ENCODE measurements at places on chromosomes 6 and 20.

DNA sequence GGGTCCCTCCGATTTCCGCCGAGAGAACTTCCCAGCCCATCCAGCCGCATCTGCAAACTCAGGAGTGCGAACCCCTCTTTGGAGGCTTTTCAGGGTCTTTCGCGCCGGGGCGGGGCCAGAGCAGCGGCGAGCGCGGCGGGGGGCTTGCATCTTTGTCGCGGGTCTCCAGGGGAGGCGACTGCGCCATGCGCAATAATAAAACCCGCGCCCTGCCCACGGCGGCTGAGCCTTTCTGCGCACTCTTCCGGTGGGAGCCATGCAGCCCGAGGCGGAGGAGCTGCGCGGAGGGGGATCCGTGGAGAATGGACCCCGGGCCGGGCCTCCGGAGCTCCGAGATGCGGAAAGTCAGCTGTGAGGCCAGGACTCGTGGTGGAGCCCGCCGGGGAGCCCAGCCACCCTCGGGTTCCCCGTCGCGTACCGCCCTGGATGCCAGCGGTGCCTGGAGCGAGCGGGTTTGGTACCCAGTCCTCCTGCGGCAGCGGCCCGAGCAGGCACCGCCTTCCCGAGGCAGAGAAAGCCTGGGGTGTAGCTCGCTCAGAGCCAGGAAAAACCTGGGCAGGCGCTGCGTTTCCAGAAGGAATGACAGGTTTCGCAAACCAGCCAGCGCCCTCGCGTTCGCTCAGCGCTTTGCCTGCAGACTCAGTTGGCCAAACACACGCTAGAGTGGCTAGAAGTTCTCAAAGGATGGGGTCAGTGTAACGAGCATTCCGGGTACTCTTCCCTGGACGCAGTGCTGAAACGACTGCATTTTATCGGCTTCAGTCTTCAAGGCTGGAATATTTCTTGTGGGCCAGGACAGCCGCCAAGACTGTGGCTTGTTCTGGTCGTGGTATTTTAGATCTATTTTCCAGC lies 1.2 kb downstream of the AKAP12 start:
- DNase-seq, result no peak

DNA sequence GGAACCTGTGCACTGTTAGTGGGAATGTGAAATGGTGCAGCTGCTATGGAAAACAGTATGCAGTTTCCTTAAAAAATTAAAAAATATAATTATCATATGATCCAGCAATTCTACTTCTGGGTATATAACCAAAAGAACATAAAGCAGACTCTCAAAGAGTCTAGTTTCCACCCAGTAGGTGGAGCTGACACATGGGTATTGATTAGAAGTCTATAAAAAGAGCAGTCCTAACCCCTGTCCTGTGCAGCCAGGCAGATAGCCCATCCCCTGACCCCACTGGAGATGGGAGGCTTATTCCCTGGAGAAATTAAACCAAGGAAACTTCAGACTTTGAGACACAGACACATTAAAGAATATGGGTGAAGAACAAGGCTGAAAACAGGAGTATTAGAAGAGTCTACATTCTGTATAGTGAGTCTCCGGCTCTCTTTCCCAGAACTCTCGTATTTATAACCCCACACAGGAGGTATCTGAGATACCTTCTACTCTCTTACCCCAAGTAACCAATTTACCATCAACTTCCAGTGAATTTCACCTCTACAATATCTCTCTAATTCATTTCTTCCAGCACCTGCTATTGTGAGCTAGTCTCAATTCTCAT lies 92.3 kb downstream of the SEL1L2 start:
- DNase-seq, result no peak

DNA sequence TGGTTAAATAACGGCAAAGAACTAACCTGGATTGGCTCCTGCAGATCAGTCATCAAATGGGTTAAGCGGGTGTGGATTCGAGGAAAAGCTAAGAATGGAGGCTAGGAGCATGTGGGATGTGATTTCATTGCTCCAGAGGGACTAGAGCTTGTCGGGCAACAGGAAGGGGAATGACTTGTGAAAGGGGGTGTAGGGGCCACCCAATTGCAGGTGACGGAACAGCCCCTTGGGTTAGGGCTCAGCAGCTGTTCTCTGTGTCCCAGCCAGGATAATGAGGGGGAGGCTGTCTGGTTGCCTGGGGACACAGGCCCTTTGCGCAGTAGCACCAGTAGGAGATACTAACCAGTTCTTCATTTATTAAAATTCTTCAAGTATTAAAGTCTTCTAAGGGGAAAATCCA lies 25.0 kb upstream of the MRPS18A start:
- no peak for DNase-seq

DNA sequence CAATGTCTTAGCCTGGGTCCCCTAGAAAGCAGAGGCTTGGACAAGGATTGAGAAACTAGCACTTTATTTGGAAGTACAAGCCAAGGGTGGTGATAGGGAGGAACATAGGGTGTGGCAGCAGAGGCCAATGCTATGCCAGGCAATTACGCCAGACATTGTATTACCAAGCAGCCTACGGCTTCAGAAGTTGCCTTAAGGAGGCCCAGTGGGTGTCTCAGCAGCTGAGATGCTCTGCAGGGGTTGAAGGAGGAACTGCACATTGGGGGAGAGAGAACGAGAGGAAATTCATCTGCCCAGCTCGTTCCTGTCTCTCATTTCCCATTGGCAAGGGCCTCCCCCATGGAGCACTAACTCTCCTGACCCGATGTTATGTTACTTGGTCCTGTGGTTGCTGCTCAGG lies 859 bp downstream of the C20orf202 start:
- DNase-seq, result no peak

DNA sequence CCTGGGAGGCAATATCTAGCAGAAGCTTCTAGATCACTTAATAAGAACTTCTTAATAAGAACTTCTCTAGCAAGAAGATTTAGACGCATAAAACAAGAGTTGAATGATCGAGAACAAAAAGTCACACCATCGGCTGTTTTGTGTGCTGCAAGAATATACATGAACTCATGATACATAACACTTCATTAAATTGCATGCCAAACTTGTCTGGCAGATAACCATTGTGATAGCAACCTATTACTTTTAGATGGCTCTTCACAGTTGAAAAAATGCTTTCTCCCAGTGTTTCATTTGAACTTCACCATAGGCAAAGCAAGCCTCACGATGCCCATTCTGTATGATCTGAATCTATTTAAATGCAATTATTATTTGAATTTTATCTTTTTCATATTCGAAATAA lies 249.9 kb downstream of the CBLN4 start:
- no peak for DNase-seq

DNA sequence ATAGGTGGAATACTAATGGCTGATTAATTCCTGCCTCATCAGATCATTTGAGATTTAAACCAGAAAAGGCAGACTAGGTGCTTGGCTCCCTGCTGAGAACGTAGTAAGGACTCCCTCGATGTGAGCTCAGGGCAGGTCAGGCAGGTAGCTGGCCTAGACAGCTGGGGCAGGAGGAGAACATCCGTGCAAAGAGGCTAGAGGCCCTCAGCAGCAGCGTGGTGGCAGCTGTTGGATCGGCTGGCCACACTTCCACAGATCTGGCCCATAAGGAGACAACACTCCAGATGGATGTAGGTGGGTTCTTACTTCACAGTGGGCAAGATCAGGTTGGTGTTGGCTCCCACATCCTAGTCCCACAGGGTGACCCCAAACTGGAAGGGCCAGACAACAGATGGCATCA lies 38.5 kb downstream of the EYA2 start:
- no peak for DNase-seq

DNA sequence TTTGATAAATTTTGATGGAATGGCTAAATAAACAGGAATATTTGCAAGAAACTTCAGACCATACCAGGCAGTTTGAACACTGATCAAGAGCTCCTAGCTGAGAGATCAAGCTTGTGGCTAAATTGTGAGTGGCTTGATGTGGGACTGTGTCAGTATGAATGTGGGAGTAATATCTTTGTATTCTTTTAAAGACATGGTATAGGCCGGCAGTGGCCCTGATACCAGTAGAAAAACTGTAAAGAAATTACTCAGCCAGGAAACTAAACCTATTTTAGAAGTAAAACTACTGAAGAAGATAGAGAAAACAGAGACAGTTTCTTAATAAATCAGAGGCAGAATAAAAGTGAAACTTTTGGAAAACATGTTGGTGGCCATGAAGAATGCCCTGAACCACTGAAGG lies 608.4 kb upstream of the SYNCRIP start:
- DNase-seq, result no peak

- DNase-seq, result no peak
Measured at GRCh38 chr6:36536873-36537547, 10.3 kb downstream of the STK38 start.

DNA sequence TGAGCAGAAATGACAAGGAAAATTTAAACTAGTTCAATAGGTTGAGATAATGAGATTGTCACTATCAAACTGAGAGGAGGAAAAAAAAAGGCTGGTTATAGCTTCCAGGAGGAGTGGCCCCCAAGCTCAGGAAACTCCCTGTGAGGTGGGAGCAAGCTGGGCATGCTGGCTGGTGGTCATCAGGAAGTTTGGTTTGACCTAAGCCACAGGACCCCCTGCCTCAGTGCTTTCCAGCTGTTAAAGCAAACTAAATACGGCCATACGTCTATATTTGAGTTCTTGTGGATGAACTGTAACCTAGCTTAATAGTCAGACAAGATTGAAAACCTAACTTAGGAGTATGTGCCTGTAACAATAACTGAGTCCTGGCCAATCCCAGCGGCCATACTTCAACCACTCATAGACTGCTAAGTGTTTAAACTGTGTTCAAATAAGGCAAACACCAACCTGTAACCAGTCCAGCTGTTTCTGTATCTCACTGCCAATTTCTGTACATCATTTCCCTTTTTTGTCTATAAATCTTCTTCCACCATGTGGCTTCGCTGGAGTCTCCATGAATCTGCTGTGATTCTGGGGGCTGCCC lies 24.6 kb upstream of the ZBTB24 start:
- no peak for DNase-seq

GRCh38 chr6:36131511-36132245 lies 1.4 kb downstream of the MAPK13 start:
- DNase-seq, result no peak

DNA sequence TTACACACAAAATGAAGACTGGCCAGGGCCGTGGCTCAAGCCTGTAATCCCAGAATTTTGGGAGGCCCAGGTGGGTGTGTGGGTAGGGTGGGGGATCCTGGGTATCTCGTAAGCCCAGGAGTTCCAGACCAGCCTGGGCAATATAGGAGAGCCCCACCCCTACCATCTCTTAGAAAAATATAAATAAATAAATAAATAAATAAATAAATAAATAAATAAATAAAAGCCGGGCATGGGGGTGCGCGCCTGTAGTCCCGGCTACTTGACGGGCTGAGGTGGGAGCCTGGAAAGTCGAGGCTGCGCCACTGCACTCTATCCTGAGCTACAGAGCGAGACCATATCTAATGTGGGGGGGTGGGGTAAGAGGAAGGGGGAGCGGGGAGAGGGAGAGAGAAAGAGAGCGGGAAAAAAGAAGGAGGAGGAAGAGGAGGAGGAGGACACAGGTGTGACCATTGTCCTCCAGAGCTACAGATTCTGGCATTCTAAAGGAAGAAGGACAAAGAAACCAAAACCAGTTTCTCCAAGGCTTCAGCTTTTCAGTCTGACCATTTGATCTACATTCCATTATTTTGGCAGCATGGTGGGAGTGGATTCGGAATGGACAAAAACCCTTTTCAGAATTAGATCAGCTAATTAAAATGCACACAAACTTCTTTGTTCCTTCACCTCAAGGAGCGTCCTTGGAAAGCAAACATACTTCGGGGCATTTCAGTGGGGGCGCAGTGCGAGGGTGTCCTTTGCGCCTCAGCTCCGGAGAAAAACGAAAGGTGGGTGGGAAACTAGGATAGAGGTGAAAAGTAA lies 577 bp upstream of the C6orf141 start:
- no peak for DNase-seq

- no peak for DNase-seq
Measured at GRCh38 chr6:10460096-10460495, 45.2 kb upstream of the TFAP2A start.

Measured in stimulated activated CD4-positive, alpha-beta T cell treated with anti-CD3 and anti-CD28 coated beads, TNF-alpha, amount 100 ng/mL, for 1 hour (primary cell).